ENCODE measurements at places on chromosomes 6 and 20.
A peak's percentile ranks its signal among the peaks of the same experiment; 100 is the strongest.

GRCh38 chr6:139313229-139313628 is 21.4 kb upstream of the TXLNB start:
- DNase-seq: no peak

DNA sequence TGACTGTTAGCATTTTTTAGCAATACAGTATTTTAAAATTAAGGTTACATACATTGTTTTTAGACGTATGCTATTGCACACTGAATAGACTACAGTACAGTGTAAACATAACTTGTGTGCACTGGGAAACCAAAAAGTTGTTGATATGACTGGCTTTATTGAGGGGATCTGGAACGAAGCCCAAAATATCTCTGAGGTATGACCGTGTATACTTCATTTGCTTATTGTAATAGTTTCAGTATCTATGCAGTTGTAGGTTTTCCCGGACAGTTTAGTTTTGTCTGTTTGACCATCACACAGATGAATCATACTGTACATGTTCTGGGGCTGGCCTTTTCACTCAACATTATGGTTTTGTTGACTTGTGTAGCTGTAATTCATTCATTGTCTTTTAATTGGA is 6.9 kb upstream of the ZBTB12 start:
- no peak for DNase-seq

GRCh38 chr20:4502756-4503155 is 219.0 kb upstream of the PRND start:
- no peak for DNase-seq

GRCh38 chr20:58553841-58554240 is 38.6 kb upstream of the APCDD1L start:
- DNase-seq: no peak

GRCh38 chr6:38034274-38034914 is 214.9 kb downstream of the ZFAND3 start:
- no peak for DNase-seq

GRCh38 chr6:115618256-115618655 is 442.4 kb downstream of the FRK start:
- no peak for DNase-seq

GRCh38 chr6:90415178-90415577 is 118.5 kb upstream of the BACH2 start:
- no peak for DNase-seq

- no peak for DNase-seq
Observed at GRCh38 chr20:11277858-11278257, 604.1 kb upstream of the JAG1 start.

- no peak for DNase-seq
Observed at GRCh38 chr6:168015482-168016175, 18.2 kb downstream of the KIF25 start.

GRCh38 chr20:24979036-24979960 is 13.3 kb downstream of the APMAP start:
- DNase-seq: no peak

- no peak for DNase-seq
Observed at GRCh38 chr6:33934731-33935270, 131.0 kb upstream of the MLN start.

DNA sequence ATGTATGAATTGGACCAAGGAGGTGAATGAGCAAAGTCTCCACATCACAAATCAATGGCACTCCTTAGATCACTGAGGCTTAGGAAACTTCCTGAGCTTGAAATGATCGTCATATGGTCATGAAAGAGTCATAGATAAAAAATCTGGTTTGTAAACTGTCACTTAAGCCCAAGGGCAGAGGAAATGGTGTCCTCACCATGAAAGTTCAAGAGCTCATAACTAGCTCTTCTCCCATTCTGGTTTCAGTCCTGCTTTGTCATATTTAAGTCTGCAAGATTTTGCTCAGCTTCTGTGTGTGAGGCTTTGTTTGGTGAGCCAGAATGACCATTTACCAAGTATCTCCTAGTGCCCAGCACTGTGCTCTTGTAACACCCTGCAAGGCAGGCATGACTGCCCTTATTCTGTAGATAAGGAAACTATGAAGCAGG is 60.5 kb downstream of the GJA10 start:
- DNase-seq: no peak

DNA sequence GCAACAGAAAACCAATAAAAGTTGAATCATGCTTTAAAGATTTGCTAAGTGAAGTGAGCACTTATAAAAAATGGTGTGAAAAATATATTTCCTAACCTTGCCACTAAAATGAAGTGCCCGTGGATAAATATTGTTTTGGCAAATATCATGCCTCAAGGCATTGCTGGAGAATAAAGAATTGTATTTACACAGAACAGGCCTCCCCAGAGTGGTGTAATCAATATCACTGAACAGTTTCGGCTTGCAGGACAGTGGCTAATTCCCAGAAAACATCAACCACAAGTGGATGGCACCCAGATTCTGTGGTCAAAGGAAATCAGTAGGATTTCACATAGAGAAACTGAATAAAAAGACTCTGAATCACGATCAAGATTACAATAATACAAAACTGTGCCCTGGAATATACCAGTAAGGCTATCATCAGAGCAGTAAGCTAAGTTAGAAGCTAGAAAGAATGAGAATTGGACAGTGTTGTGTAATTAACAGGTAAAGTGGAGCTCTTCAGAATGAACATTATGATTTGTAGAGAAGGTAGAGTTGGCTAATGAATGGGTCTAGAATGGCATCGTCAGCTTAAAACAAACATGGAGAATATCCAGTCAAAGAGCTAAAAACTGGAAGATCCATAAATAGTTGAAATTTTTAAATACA is 1026.9 kb upstream of the ADGRB3 start:
- no peak for DNase-seq

DNA sequence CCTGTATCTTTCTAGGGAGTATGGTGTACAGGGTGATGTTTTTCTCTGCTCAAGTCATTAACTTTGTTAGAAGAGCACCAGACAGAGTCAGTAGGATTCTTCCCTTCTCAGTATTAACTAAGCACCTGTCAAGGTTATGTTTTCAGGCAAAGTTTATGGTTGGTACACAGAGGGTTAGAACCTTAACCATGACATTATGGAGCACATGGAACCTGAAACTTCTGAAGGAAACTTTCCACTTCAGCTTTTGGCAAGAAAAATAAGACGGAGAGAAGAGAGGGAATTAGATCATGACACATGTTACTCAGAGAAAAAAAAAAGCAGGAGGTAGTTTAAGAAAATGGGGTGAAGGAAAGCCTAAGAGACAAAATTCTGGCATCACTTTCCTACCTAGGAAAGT is 112.9 kb upstream of the PDE7B start:
- no peak for DNase-seq

DNA sequence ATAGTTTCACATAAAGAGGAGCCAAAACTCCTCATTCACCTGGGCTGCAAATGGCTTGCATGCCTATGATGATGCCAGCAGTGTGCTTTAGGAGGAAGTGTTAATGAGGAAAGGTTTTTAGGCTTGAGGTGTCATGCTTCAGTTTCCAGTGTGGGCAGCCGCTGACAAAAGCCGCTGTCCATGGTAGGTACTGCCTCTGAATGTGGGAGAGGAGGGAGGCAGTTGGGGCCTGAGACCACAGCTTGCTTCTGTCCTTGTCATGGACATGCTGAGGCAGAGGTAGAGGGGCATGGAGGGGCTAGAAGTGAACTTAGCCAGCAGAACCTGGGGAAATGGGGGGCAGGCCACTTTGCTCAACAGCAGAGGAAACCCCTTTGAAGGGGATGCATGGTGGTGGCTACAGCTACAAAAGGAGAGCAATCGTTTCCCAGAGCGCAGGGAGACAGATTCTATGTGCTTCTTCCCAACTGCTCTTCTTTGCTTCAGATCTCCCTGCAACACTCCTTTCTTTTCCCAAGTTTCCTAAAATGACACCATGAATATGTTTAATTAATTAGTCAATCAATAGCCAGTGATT is 372.1 kb upstream of the CNR1 start:
- no peak for DNase-seq

GRCh38 chr6:7554533-7555275 is 13.2 kb downstream of the DSP start:
- no peak for DNase-seq

GRCh38 chr6:45806172-45806571 is 209.5 kb downstream of the CLIC5 start:
- no peak for DNase-seq

DNA sequence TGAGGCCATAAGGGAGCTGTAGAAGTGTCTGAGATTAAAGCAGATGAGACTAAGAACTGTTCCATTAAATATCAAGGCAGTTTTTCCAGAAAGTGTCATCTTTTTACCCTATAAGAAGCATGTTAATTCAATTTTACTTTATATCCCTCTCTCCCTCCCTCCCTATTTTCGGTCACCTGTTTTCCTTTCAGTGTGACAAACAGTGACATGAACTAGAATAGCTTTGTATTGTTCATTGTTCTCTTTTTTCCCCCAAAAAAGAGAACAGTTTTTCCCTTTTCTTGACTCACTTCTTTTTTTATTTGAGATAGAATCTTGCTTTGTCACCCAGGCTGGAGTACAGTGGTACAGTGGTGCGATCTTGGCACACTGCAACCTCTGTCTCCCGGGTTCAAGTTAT is 269.3 kb downstream of the ZFAND3 start:
- DNase-seq: no peak

- DNase-seq: no peak
Observed at GRCh38 chr20:32152421-32153155, 43.1 kb downstream of the TM9SF4 start.

- no peak for DNase-seq
Observed at GRCh38 chr6:138722425-138723371, 50.9 kb upstream of the CCDC28A start.

DNA sequence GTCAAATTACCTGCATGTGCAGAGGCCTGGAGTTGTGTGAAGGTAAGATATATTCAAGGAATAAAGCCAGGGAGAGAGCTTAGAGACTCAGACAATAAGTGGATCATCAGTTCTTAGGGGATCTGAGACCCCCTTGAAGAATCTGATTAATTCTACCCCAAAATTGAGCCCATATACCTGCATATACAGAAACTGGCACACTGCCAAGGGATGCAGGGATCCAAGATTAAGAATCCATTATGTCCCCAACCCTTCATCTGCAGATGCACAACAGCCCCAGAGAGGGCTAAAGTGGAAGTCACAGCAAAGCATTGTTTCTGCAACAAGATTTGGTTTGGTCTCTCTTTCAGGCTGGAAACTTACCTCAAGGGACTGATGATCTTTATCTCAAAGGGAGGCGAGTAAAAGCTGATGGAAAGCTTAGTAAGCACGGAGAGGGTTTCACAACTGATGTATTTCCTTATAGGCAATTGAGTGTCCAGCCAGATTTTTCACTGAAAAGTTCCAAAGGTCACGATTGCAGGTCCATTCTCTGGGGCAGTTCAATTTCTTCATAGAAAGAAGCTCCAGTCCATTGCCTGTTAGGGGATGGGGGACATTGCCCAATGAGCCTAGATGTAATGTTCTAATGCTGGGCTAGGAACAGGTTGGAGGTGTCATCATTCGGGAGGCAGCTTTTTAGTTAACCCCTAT is 20.9 kb upstream of the STK35 start:
- no peak for DNase-seq

DNA sequence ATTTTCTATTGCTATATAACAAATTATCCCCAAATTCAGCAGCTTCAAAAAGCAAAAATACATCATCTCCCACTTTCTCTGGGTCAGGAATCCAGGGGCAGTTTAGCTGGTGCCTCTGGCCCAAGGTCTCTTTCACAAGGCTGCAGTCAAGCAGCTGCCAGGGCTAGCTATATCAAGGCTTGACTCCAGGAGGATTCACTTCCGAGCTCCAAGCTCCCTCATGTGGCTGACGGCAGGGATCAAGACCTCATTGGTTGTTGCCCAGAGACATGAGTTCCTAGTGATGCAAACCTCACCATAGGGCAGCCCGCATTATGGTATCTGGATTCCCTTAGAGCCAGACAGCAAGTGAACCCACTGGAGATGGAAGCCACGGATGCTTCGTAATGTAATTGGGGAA is 1.3 kb upstream of the VNN1 start:
- no peak for DNase-seq

- DNase-seq: no peak
Observed at GRCh38 chr6:169498916-169499513, 202.8 kb downstream of the WDR27 start.

- no peak for DNase-seq
Observed at GRCh38 chr20:46051556-46052308, 22.7 kb downstream of the SLC12A5 start.

- DNase-seq: peak; percentile 41
Observed at GRCh38 chr20:45306431-45306982, at the start of gene RBPJL. RBPJL (plus strand) TSS chr20:45306840; CDS start chr20:45306923, 83 bp downstream.

DNA sequence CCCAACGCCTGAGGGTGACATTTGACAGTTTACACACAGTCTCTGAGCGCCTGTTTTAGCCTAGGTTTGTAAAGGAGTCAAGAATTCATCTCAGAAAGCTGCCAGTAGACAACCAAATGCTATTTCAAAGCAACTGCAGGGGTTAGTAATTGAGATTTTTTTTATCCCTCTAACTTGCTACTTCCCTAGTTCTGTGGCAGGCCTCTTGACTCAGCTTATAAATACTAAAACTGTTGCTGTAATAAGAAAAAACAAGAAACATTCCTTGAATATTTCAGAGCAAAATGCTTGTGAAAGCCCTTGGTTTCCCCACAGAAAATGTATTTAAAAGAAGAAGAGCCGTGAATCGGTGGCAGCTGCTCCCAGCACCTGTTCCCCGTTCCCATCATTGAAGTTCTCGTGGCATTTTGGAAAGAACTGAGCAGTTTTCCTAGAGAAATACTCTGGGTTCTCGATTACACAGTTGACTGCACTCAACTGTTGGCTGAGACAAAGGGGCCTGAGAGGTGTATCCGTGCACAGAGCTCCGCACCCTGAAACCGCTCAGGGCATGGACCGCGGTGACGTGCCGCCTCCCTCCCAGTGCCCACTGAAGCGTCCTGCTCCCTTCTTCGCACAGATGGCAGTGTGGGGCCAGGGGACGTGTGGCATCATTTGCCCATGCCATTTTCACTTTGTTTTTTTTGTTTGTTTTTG is 20.9 kb downstream of the DLL1 start:
- no peak for DNase-seq

GRCh38 chr20:41786158-41786557 is 168.0 kb upstream of the CHD6 start:
- no peak for DNase-seq

- DNase-seq: no peak
Observed at GRCh38 chr6:41840326-41840725, 52.8 kb downstream of the TOMM6 start.

DNA sequence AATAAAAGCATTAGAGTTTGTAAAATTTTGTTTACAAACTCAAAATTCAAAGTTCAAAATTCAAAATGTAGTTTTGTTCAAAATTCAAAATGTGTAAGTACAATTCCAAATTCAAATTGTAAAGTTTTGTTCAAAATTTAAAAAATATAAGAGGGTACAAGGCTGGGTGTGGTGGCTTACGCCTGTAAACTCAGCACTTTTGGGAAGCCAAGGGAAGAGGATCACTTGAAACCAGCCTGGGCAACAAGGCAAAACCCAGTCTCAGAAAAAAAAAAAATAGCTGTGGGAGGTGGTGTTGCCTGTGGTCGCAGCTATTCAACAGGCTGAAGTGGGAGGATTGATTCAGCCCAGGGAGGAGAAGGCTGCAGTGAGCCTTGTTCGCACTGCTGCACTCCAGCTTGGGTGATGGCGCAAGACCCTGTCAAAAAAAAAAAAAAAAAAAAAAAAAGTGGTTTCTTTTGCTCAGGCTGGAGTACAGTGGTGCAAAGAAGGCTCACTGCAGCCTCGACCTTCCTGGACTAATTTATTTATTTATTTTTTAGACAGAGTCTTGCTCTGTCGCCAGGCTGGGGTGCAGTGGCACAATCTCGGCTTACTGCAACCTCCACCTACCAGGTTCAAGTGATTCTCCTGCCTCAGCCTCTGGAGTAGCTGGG is 5.4 kb upstream of the ZBTB12 start:
- DNase-seq: no peak

GRCh38 chr6:1756472-1757129 is 146.9 kb downstream of the FOXC1 start:
- DNase-seq: no peak
